Cerebellum (tissue), 4 donors: ENCODE measurements at places on chromosomes 5 and 9.

GRCh38 chr9:69322256-69322655, 2.8 kb upstream of the ENTREP1 start:
- DNase-seq = no peak

DNA sequence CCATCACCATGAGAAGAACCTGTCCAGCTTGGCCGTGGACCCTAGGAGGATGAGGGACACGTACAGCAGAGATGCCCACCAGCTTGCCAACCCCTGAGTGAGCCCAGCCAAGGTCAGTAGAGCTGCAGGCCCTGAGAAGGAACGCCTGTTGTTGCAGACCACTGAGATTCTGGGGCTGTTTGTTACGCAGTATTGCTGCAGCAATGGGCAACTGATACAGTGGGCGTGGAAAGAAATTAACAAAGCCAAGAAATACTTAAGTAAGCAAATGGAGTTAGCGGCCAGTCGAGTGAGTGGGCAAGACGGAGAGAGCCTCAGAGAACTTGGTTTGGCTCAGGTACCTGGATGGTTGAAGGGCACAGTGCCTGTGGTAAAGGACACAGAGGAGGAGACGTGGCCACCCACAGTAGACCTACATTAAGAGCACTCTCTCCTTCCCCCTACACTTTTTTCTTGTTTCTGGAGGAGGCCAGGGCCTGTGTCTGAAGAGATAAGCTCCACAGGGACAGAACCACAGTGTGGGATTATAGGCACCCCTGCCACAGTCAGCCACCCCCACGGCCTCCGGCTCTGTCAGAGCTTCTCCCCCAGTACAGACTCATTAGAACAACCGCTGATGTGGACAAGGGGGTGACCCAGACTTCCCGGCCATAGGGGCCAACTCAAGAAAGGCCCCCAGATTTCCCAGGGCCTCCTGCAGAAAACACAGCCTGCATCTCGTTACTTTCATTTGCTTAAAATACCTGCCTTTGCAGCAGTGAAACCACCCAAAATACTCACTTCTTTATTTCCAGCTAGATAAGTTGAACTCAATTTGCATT, 40.1 kb upstream of the GRHPR start:
- no peak for DNase-seq

GRCh38 chr5:172775326-172776234, 4.6 kb upstream of the DUSP1 start:
- DNase-seq = no peak

GRCh38 chr5:95826949-95827891, 4.7 kb upstream of the GLRX start:
- DNase-seq = no peak

DNA sequence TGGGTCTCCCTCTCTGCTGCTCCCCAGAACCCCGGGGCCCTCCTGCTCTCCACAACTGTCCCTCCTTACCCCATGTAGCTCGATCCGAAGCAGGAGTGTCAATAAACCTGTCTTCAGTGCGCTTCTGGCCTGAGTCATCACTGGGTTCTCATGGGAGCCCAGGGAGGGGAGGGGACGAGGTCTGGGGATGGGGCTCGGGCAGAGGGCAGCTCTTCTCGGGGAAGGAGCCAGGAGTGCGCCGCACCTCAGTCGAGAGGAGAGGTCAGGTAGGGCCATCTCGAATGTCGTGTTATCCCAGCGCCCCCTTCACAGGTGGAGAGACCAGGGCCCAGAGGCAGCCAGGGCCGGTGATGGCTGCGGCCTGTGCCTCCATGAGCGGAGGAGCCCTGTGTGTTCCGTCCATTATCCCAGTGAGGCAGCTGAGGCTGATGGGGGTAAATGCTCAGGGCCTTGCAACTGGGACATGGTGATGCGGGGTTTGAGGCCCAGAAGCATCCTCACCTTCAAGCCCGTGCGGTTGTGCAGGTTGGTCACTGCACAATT, 52.1 kb downstream of the LRSAM1 start:
- no peak for DNase-seq

- DNase-seq = no peak
Observed at GRCh38 chr5:119811458-119811857, 182.1 kb downstream of the FAM170A start.

DNA sequence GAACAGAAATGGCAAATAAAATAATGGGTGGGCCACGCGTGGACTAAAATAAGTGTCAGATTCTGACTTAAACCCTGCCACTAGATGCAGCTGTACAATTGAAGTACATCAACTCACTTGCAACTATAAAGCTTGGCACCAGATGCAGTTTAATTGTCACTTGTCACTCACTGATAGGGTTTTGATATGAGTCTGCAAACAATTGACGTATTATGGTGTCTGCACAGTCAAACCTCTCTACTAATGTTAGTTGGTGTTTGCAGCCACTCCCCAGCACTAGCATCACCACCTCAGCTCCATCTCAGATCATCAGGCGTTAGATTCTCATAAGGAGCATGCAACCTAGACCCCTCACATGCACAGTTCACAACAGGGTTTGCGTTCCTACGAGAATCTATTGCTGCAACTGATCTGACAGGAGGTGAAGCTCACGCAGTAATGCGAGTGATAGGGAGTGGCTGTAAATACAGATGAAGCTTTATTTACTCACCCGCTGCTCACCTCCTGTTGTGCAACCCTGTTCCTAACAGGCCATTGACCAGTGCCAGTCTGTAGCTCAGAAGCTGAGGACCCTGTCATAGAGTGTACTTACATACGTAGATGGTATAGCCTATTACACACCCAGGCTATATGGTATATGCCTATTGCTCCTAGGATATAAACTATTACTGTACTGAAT, 72.1 kb upstream of the SEMA6A start:
- DNase-seq = no peak

GRCh38 chr9:125074976-125075375, 68.4 kb downstream of the SCAI start:
- no peak for DNase-seq

DNA sequence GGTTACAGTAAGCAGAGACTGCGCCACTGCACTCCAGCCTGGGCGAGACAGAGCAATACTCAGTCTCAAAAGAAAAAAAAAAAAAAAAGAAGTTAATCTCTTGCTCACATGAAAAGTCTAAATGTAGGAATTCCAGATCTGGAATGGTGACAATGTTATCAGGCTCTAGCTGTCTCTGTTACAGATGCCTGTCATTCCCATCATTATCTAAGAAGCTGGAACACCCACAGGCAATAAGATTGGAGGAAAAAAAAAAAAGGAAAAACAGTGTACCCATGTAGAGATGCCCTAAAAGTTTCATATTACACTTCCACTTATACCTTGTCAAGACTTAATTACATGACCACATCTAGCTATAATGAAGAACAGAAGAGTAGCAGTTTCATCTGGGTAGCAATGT, 38.2 kb downstream of the PTBP3 start:
- DNase-seq = no peak

DNA sequence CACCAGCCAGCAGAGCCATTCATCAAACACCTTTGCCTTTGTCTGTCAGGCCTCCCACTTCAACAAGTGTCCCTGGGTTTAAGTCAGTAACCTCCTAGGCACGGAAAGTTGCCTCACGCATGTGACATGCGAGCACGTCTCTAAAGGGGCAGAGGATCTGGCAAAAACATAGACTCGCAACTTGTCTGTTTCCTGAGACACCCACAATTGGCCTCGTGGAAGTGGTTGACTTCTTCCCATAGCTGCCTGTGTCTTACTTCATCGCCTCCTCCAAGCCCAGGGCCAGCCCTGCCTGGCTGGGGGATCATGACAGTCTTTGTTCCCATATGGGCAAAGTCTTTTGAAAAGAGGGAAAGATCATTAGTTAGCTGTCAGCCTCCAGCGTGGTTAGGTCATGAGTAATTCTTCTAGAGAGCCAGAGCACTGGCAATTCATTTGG, 35.5 kb upstream of the GLRX start:
- no peak for DNase-seq

DNA sequence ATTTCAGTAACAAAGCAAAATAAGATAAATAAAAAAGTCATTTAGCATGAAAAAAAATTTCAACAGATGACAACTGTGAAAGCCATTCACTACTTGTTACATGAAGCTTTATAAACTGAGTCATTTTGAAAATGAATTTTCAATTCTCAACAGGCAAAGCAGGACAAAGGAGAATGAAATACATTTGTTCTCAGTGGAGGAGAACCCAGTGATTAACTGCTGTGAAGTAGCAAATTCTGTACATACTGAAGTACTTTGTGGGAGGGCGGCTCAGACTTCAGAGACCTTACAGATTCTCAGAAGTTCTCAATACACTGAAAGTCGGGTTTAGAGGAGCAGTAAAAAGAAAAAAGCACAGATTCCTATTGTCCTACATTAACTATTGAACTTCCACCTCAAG, 21.7 kb downstream of the SKIC3 start:
- DNase-seq = no peak

GRCh38 chr5:308672-309271, 12.7 kb upstream of the AHRR start:
- DNase-seq = no peak

- DNase-seq = no peak
Observed at GRCh38 chr9:133057006-133057405, 4.8 kb upstream of the CEL start.

GRCh38 chr9:16868701-16869100, 1.8 kb downstream of the BNC2 start:
- no peak for DNase-seq

- no peak for DNase-seq
Observed at GRCh38 chr5:132070460-132071337, 2.9 kb upstream of the CSF2 start.

GRCh38 chr9:123696476-123696875, 233.4 kb downstream of the DENND1A start:
- DNase-seq = no peak

DNA sequence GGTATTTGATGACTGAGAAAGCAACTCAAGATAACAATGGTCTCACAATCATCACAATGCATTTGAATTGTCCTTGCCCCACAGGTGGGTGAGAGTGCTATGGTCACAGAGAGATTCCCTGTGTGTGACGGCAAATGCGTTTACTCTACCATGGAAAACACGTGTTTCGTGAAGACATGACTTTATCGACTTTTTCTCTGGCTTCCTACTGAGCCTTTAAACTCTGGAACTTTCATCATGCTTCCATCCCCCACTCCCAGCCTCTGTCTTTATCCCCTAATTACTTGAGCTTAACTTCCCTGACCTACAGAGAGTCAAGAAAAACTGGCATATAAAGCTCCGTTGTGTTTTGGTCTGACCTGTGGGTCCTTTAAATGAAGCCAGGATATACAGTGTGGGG, 414.1 kb upstream of the CLINT1 start:
- DNase-seq = no peak

- no peak for DNase-seq
Observed at GRCh38 chr9:136230773-136231172, 14.8 kb downstream of the QSOX2 start.

- no peak for DNase-seq
Observed at GRCh38 chr5:72369711-72370110, 49.5 kb downstream of the PTCD2 start.

- DNase-seq = peak; percentile 28
Observed at GRCh38 chr9:135797507-135798262, 95.7 kb downstream of the KCNT1 start.

DNA sequence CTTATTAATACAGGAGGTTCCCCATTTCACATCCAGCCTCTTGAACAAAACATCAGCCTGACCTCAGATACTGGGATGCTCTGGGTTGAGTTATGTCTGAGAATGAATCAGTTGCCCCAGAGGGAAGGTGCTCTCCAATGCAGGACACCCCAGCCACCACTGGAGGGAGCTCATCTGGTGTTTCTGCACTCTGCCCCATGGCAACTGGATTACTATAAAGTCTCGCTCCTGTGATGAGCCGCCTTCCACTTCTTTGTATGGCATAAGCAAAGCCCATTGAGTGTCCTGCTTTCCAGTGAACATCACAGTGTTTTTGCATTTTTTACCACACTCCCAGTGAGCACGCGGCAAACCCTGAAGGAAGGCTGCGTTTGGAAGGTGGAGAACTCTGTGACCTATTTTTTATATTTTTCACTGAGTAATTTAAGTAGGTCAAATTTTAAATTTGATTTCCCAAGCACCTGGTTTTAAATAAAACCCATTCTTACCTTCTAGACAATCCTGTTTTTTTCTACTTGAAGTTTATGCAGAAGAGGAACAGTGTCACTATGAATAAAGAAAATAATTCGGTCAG, 176.9 kb upstream of the WWC1 start:
- DNase-seq = no peak

GRCh38 chr5:124230456-124230855, 516.0 kb downstream of the ZNF608 start:
- no peak for DNase-seq

GRCh38 chr5:154444556-154445421, 1.0 kb upstream of the SAP30L start:
- DNase-seq = peak; percentile 17

GRCh38 chr9:111037708-111038330, 451 bp downstream of the LPAR1 start:
- no peak for DNase-seq

DNA sequence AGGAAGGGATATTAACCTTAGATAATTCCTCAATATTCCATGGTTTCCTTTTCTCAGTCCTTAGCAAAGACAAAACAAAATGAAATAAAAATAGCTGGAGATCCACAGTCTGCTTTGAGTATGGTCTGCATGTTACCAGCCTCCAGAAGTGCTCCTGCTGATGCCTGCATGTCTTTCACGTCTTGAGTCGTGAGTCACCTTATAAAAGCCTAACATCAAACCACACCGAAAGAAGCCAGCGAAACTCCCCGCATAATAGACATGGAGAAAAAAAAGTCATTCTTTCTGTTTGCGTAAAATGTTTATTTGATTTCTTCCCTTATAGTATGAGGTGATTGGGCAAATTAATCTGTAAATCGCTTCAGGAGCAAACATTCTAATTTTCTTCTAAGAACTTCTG, 380.5 kb downstream of the SLCO4C1 start:
- DNase-seq = no peak

- no peak for DNase-seq
Observed at GRCh38 chr9:5667391-5667790, 38.5 kb downstream of the RIC1 start.

GRCh38 chr5:53480416-53481158, at the start of gene FST:
Gene FST, plus strand, starts transcription at chr5:53480629. Its CDS starts 163 bp downstream, at chr5:53480792.
- DNase-seq = no peak

DNA sequence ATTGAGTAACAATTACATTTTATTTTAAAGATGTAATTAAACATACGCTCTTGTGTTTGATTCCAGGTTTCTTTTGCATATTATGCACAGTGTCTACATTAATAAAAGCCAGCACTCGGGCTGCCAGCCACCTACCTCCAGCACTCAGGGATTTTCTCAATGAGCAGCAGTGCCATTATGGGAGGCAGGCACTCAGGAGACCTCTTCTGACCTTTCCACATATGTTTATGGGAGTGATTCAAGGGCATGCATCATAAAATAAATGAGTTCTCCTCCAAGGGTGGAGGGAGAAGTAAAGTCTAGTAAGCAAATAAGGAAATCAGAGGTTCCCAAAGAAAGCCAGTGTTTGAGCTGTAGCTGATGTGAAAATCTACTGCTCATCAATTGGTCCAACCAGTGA, 119.8 kb upstream of the IRX2 start:
- DNase-seq = no peak

DNA sequence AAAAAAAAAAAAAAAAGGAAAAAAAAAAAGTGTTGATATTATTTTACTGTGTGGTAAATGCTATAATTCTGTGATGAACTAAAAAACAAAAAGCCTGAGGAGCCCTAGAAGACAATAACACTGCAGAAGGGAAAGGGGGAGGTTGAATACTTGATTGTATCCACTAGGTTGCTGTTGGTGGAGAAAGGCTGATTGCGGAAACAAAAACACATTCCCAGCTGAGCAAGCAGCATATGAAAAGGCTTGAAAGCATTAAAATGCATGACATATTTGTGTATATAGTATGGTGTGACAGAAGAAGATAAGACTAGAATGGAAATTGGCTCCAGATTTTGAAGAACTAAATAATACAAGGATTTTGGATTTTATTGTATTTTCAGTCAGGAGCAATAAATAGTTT, 8.9 kb downstream of the RABGAP1 start:
- no peak for DNase-seq

- DNase-seq = no peak
Observed at GRCh38 chr9:105103776-105104175, 140.7 kb upstream of the SLC44A1 start.
